SK-N-SH treated with all-trans-retinoic acid at 6 μM for 48 hours (cell line): ENCODE measurements at places on chromosomes 6 and 20.

DNA sequence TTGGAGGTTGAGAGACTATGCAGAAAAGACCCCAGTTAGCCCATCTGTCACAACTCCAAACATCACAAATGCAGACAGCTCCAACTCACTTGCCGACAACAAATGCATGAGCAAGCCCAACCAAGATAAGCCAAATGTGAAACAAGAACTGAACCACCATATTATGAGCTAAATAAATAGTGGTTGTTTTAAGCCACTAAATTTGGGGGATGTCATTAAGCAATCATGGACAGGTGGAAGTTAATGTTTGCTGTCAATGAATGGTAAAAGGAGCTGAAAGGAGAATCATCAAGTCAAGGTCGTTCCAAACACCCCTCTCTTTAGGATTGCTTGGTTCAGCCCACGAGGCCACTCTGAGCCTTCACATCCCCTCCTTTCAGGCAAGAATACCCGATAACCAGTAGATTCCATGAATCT is 71.2 kb upstream of the PLCB4 start:
- no peak for ATAC-seq

GRCh38 chr6:91718198-91718597 is 1131.3 kb upstream of the MAP3K7 start:
- ATAC-seq = no peak

- ATAC-seq = no peak
Observed at GRCh38 chr6:163487606-163488005, 73.1 kb downstream of the QKI start.

- no peak for ATAC-seq
Observed at GRCh38 chr20:33273117-33273851, 9.7 kb upstream of the BPIFB1 start.

DNA sequence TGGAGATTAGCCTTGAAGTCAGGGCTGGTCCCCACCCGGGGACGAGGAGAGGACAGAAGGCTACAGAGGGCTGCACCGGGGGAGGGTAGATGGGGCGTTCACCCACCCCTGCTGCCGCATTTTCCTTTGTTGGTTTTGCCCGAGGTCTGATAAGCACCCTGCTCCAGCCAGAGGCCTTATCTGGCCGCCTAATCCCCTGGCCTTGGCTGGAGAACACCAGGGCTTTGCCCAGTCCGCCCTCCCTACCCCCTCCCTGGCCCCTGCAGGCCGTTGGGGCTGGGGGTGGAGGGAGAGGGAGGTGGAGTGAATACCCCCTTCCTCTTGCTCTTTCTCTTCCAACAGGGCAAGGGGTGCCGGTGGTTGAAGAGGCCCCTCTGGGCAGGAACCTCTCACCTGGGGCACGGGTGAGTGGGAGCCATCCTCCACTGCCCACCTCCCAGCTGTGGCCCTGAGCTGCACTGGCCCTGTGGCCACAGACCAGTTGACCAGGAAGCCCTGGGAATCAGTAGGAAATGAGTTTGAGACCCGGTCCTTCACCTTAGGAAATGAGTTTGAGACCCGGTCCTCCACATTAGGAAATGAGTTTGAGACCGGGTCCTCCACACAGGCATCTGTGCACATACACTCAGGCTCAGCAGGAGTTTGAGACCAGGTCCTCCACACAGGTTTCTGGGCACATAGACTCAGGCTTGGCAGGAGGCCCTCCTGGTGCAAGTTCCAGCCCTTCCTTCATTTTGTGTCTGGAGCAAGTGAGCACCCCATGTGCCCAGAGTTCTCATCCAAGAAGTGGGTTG is 12.0 kb upstream of the GATA5 start:
- ATAC-seq = no peak

DNA sequence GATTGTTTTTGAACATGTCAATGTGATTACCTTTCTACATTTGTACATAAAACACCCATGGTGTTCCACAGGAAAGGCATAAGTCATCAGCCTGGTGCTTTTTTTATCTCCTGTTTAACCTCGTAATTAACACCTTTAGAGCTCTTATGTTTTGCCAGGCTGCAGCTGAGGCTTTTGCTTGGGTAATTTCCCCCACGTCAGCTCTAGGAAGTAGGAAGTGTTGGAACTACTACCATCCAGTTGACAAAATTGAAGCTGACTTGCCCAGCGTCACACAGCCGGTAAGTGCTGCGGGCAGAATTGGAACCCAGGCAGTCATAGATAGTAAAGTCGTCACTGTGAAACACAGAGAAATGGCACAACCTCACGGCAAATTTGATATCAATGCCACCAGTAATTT is 86.6 kb upstream of the BMP2 start:
- ATAC-seq = no peak

- ATAC-seq = no peak
Observed at GRCh38 chr20:45810191-45810970, 2.1 kb upstream of the UBE2C start.

DNA sequence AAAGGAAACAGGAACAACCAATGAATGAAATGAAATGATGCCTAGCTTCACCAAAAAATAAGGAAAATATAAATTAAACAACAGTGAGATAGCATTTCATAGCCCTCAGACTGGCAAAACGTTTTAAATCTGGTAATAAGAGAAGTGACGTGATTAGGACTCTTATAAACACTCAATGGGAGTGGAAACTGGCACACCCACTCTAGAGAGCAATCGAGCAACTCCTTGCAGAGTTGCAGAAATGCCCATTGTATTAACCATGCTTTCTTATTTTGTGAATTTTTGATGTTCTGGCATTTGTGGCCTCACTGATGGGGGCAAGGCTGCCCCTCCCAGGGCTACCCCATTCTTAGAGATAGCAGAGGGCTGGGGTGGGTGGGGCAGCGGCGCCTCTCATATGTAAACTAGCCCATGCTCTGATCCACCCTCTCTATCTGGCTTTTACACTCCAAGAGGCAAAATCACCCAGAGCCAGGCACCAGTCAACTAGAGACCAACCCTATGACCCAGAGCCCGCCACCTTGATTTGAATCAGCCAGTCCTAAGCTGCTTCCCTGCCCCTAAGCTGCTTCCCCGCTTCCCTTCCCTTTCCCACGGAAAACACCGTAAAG is 6.4 kb upstream of the PNPLA1 start:
- ATAC-seq = no peak

GRCh38 chr20:7940341-7940740 is at the start of gene HAO1:
Gene HAO1 (minus strand): TSS chr20:7940458. CDS start chr20:7940422, 36 bp downstream.
- ATAC-seq = no peak

DNA sequence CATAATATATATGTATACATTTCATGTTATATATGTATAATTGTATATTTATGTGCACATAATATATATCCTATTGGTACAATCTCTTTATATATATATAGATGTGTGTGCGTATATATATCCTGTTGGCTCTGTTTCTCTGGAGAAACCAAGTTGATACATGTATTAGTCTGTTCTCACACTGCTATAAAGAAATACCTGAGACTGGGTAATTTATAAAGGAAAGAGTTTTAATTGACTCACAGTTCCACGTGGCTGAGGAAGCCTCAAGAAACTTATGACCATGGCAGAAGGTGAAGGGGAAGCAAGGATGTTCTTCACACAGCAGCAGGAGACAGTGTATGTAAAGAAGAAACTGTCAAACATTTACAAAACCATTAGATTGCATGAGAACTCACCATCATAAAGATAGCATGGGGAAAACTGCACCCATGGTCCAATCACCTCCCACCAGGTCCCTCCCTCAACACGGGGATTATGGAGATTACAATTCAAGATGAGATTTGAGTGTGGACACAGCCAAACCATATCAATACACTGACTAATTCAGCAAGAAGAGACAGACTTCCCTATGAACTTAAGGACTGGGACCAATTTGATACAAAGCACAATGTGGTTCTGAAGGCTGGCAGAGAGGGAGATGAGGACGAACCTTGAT is 14.0 kb downstream of the CST3 start:
- peak; percentile 22; the same call in 2 of the 3 replicates for ATAC-seq

DNA sequence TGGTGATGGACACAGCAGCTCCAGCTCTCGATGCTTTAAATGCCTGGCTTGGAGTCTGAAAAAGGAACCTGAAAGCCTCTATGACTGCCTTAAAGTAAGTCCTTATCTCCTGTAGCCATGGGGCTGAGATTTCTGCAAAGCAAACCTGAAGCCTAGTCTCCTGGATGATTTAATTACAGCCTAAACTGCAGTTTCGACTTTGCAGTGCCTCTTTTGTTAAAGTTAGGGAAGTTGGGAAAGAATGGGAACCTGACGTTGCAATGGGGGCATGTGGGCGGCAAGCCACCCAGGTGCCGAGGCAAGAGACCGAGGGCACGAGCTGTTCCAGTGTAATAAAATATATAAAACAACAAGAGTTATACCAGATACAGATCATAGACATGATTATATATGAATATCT is 11.7 kb upstream of the TCFL5 start:
- no peak for ATAC-seq

DNA sequence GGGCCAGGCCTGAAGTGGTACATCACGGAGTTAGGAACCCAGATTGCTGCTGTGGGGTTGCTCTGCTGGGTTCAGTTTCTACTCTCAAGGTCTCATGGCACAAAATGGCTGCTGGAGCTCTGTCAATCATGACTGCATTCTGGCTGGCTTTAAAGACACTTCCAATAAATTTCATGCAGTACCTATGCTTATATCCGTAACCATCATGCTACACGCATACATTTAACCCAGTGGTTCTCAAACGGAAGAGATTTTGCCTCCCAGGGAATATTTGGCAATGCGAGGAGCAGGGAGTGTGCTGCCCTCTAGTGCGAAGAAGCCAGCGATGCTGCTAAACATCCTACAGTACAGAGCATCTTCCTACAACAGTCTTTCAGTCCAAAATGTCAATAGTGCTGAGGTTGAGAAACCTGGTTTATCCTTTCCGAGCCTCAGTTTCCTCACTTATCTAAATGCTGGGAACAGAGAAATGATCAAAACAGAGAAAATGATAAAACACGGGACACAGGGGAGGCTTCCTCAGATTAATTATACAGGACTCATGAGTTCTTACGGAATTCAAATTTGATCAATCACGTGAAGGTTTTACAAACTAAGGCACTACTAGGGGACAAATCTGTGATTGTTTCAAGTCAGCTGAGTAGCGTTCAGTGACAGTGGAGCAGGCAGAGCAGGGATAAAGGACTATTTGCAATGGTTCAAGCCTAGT is 9.6 kb upstream of the SLC2A10 start:
- peak; percentile 72 for ATAC-seq

DNA sequence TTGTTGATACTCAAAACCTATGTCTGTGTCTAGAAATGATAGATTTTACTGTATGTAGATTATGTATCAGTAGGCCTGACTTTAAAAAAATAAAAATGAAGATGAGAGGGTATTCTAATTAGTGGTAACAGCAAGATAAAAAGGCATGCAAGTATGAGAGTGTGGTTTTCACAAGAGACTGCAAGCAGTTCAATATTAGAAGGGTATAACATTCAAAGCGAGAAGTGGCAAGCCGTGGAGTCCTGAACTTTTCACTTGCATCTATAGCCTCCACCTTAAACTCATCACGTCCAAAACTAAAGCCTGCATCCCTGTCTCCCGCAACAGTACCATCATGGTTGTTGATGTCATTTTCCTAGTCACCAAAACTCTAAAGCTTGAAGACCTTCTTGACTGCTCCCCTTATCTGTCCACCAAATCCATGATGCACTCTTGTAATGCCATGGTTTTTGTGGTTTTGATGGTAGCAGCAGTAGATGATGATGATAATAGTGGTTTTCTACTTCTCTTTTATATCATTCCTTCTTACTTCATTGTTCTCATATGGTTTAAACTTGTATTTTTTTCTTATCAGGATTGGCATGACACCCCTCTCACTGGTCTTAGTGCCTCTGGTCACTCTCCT is 9.2 kb upstream of the CGA start:
- no peak for ATAC-seq
